Putamen (tissue), 1 donor: ENCODE measurements at places on chromosomes 6 and 20.
A peak's percentile ranks its signal among the peaks of the same experiment; 100 is the strongest.

GRCh38 chr6:16947375-16948015, 154.4 kb upstream of the STMND1 start:
- no peak for DNase-seq

- no peak for DNase-seq
These were observed 103.4 kb upstream of the RALGAPA2 start for GRCh38 chr20:20815711-20816455.

- no peak for DNase-seq
These were observed 40.8 kb upstream of the BMP5 start for GRCh38 chr6:55916188-55916587.

- no peak for DNase-seq
These were observed 7.2 kb downstream of the TGM2 start for GRCh38 chr20:38157635-38158495.

DNA sequence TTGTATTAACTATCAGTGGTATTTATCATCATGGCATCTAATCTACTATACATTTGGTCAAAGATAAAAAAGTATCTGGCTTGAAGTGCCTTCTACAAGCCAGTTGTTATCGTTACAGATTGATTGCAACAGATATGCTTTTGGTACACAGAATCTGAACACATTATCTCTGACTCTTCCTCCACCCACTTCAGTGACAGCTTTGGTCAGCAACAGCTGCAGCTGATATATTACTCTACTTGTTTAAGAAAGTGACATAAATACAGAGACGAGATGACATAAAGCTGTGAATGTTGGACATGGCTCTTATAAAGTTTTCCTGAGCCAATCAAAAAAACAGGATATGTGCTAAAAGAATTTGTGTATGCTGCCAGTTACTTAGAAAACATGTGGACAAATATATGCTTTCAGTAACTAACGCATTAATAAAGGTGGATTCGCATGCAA, 77.6 kb downstream of the HIVEP2 start:
- DNase-seq: no peak

GRCh38 chr6:131068165-131068564, 5.1 kb upstream of the EPB41L2 start:
- no peak for DNase-seq

GRCh38 chr6:43771210-43771857, 1.3 kb downstream of the VEGFA start:
- peak; percentile 35 for DNase-seq

GRCh38 chr20:45218124-45218523, 3.0 kb upstream of the SEMG2 start:
- DNase-seq: no peak

DNA sequence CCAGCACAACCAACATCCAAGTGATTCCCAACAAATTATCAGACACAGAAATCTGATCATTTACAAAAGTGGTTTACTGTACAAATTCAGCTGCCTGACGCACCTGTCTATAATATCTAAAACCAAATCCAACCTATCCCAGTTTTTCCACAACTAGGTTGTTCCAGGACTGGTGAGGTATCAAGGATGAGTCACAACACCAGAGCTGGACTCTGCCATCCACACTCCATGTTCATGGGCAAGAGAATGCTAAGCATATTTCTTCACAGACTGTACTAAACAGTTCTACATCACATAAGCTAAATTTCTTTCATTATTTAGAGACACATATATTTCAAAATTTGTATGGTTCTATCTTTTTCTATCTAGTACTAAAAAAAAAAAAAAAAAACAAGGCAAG, 141.6 kb downstream of the BTBD9 start:
- no peak for DNase-seq

- no peak for DNase-seq
These were observed 613.3 kb upstream of the JAG1 start for GRCh38 chr20:11287126-11287525.

DNA sequence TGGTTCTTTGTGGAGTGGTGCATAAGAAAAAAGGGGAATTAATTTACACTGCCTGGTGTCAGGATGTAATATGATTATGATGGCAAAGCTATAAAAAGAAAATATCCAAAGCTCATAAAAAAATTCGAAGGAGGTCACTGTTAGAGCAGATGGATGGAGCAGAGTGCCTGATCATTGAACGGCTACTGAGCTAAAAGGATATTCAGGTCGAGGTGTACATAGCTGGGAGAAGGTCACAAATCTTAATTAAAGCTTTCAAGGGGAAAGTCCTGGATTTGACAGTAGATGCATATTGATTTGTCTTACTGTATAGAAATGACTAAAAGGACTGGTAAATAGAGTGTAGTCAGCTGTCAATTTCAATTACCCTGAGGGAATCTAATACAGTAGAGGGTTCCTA, 84.4 kb downstream of the PKIB start:
- DNase-seq: no peak

DNA sequence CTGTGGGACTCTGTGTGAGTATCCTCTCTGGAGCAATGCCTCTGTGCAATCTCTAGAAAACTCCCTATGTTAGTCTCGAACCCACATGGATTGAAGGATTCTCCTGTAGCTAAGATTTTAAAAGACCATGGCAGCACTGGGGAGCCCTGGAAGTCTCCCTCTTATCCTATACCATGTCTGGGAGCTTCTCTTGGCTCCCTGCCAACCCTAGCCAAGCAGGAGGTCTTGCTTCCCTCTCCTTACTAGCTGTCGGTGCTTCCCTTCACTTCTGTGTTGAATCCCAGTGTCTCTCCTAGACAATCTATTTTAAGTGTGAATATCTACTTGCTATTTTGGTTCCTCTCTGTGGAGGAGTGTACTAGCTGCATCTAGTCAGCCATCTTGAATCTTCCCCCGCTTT, 118.8 kb upstream of the NRN1 start:
- peak; percentile 50 for DNase-seq

- no peak for DNase-seq
These were observed 18.2 kb upstream of the CCM2L start for GRCh38 chr20:31992086-31992485.

GRCh38 chr20:16135630-16136029, 437.6 kb downstream of the KIF16B start:
- no peak for DNase-seq

DNA sequence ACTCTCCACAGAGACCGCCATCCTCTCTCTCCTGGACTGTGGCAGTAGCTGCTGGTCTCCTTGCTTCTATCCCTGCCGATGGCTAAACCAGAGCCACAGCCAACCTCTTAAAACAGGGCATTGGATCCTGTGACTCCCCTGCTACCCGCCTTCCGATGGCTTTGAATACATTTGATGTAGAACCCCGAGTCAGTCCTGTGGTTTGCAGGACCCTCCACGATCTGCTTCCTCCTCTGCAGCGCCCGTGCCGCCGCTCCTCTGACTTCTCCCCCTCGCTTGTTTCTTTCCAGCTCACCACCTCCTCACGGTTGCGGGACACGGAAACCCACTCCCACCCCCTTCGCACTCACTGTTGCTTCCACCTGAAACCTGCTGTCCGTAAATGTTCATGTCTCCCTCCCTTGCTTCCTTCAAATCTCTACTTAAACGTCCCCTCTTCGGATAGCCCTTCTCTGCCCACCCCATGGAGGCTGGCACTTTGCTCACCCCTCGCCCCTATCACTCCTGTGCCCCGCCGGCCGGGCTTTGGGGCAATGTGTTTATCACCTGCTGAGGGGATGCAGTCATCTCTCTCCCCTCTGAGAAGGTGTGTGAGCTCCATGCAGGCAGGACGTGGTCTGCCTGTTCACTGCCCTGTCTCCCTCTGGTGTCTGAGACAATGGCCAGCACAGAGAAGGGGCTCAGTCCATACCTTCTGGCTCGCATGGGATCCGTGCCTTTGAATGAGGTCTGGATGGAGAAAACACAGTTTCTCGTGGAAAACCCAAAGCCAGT, 67.8 kb downstream of the GFOD1 start:
- no peak for DNase-seq

- no peak for DNase-seq
These were observed 1.1 kb downstream of the FANCE start for GRCh38 chr6:35453236-35453635.

- no peak for DNase-seq
These were observed 528.9 kb downstream of the EPM2A start for GRCh38 chr6:145206247-145206907.

DNA sequence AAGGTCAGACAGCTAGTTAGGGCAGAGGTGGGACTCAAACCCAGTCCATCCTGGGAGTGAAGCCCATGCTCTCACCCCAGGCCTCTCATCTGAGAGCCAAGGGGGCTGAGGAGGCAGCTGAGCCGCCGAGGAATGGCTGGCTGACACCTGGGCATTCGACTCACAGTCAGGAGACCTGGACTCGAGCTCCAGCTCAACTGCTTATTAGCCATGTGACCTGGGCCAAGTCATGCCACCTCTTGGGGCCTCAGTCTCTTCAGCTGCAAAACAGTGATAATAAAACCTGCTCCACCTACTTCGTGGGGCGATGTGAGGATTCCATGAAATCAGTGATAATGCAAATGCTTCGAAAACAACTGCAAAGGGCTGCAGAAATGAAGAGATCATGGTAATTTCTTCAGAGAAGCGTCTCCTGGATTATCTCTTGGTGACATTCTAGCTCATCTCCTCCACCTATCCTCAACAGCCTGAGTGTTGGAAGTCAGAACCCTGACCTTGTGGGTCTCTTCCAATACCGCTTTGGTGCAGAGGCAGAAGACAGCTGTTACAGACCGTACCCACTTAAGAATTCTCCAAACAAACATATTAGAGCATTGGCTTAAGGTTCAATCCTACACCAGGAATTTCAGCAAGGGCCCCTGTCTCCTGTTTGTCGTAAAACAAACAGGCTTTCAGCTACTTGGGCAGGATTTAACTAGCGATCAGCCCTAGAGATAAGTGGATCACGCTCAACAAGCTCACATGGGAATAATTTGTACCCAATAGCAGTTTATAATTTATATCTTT, 60.0 kb upstream of the PIM1 start:
- DNase-seq: no peak

DNA sequence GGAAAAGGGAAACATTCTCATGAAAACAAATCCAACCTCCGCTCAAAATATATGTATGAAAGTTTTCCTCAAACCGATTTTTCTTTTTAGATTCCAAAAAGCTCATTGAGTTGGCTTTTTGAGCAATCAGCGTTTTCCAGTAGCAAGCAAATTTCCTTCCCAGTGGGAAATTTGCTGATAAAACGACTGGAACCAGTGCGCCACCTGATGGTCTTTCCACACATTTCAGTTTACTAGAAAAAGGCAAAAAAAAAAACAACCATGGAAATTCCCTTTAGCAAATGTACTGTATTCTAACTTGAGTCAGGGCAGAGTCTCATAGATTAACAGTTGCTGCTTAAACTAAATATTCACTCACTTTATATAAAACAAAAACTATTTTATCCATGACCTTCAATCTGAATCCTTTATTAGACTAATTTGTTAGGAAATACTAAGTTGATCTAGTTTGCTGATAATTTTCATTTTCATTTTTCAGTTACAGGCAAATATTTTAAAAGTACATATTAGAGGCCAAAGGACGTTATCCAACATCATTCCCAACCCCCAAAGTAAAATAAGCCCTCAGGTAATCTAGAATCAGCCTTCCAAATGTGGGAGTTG, 271.5 kb downstream of the FOXA2 start:
- peak; percentile 6 for DNase-seq

- DNase-seq: no peak
These were observed 2.1 kb downstream of the MYL9 start for GRCh38 chr20:36543184-36544133.

DNA sequence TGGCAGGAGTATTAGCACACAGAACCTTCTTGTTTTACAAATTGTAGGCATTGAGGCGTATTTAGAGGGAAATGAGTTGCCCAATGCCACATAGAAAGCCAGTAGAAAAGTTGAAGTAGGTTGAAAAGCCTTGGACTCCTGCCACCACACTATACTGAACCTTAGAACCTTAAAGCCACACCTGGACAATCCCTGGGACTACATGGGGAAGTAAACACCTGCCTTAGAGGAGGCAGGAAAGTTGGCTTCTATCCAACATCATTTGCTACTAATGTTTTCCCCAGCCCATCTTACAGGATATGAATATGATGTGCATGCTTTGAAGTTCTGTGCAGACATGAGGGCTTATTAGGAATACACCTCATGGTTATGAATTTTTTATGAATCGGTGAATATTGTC, 5.3 kb upstream of the EPPIN start:
- no peak for DNase-seq

DNA sequence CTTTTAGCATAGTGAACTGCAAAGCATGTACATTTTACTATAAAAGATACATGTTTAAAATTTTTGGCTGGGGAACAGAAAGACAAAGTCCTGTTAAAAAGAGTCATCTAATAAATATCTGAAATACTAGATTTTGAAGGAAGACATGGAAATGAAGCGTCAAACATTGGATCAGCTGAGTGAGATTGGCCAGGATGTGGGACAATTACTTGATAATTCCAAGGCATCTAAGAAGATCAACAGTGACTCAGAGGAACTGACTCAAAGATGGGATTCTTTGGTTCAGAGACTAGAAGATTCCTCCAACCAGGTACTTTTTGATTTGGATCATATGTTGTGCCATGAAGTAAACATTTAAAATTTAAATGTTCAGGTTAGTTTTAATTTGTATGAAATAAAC, 162.3 kb downstream of the UTRN start:
- no peak for DNase-seq

DNA sequence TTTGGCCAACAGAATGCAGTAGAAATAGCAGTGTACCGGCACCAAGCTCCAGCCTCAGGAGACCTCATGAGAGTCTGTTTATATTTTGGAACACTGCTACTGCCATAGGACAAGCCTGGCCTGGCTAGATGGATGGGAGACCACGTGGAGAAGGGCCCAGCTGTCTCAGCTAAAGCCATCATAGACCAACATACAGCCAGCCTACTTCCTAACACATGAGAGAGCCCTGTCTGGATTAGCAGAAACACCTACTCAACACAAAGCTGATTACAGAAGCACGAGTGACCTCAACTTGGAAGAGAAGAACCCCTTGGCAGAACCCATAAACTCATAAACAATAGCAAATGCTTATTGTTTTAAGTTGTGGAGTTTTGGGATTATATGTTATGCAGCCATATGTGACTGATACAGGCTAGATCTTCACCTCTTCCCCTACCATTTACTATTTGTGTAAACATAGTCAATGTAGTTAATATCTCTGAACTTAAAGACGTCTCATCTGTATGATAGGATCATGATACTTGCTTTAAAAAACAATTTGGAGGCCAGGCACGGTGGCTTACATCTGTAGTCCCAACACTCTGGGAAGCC, 199.4 kb upstream of the ZNF217 start:
- no peak for DNase-seq

DNA sequence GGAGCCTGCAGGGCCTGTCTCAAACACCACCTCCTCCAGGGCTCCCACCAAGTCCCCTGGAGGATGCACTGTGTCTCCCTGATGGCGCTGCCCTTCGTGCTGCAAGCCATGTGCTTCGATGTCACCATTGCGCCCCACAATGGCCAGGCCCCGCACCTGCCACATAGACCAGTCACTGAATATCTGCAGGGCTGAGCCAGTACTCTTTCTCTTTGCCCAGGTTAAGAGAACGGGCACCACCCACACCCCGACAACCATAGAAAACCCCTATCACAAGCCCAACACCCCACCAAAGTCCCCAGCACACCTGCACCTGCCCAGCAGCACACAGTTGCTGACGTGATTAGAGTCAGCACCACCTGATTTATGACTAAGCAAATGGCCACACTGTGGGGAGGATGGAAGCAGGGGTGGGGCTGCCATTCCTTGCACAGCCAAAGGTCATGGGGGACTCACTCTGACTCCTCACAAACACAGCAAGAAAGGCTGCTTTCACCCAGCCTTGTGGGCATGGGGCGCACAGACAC, 104.3 kb downstream of the SLC23A2 start:
- no peak for DNase-seq
